Stimulated activated naive CD4-positive, alpha-beta T cell treated with Interleukin-2 at 50 U/mL for 16 hours (primary cell): ENCODE measurements at places on chromosomes 2 and 18.
A peak's percentile ranks its signal among the peaks of the same experiment; 100 is the strongest.

DNA sequence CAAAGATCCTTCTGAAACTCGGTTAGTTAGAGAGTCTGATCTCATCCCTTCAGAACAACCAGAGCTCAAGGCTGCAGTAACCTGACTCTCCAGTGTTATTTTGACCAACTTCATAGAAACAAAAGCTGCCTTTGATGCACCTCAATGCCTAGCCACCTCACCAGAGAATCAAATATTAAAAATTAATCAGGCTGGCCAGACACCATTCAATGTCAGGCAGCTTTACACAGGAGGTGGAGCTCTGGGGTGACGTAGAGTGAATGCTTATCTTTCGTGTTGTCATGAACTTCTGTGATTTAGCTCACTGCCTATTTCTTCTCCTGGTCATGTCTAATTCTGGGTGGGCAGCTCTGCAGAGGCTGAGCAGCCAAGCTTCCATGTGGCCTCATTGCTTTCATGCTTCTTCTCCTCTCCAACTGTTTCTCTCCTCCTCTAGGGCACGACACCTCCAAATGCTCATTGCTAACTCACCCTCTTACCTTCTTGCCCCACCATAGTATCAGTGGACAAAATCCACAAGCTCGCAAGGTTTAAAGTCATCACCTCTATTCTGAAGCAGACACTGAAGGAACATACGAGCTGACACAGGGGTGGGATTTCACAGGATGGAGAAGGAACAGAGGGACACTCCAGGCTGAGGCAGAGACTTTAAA is 39.4 kb downstream of the AAK1 start:
- DNase-seq = no peak

DNA sequence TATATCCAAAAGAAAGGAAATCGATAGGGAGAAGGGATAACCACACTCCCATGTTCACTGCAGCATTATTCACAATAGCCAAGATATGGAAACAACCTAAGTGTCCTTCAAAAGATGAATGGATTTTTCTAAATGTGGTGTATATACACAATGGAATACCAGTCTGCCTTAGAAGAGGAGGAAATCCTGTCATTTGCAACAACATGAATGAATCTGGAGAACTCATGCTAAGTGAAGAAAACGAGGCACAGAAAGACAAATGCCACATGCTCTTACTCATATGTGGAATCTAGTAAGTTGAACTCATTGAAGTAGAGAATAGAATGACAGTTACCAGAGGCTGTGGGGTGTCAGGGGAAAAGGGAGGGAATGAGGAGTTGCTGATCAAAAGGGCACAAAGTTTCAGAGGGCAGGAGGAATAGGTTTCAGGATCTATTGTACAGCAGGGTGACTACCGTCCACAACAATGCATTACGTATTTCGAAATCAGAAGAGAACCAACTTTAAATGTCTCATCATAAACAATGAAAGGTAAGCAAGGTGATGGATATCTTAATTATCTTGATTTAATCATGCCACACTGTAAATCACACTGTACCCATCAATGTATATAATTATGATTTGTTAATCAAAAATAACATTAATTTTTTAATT is 46.1 kb downstream of the SIGLEC15 start:
- DNase-seq = no peak

DNA sequence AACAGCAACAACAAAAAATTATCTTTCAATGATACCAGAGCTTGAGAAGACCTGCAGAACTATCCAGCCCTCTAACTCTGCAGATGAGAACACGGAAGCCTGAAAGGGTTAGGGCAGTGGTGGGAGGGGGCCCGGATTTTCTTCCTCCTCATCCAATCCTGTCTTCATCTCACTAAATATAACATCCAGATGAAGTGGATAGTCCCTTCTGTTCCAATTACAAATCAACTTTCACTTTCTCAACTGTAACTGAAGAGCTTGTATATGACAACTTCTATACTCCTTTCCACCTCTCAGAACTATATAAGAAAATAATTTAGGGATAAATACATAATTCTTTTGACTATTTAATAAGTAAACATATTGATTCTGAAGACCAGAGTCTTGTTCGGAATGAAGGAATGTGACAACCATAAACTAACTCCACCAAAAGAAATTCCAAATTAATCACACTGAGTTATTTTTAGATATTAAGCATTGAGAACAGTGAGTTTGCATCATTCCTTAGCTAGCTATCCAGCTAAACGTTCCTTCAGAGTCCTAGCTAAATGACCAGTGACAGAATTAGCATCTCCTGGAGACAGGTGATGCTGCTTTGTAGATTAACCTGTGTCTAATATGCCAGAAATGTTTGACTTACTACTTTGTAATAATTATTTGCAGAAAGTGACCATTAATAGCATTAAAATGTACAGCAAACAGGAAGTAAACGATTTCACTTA is 32.7 kb downstream of the SFT2D3 start:
- DNase-seq = no peak

- no peak for DNase-seq
Measured at GRCh38 chr2:236715491-236715961, 145.9 kb downstream of the ACKR3 start.

- DNase-seq = peak; percentile 38
Measured at GRCh38 chr2:157413326-157414035, 30.4 kb downstream of the CYTIP start.

GRCh38 chr2:20539776-20540586 is 93.1 kb downstream of the RHOB start:
- no peak for DNase-seq

- no peak for DNase-seq
Measured at GRCh38 chr2:199309411-199309810, 148.3 kb downstream of the SATB2 start.

- DNase-seq = peak; percentile 14
Measured at GRCh38 chr2:96977631-96978195, 8.7 kb downstream of the FAM178B start.

DNA sequence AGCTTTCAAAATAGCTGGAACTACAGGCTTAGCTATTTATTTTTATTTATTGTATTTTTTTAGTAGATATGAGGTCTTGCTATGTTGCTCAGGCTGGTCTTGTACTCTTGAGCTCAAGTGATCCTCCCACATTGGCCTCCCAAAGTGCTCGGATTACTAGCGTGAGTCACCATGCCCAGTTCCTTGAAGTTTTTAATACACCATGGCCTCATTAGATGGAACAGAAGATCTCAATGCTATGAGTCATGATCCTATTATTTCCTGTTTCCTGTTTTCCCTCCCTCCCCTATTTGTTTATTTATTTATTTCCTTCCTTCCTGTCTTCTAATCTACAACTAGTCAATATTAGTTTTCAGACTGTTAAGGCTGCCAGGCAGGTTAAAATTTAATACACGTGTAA is 309.0 kb downstream of the CMPK2 start:
- no peak for DNase-seq

DNA sequence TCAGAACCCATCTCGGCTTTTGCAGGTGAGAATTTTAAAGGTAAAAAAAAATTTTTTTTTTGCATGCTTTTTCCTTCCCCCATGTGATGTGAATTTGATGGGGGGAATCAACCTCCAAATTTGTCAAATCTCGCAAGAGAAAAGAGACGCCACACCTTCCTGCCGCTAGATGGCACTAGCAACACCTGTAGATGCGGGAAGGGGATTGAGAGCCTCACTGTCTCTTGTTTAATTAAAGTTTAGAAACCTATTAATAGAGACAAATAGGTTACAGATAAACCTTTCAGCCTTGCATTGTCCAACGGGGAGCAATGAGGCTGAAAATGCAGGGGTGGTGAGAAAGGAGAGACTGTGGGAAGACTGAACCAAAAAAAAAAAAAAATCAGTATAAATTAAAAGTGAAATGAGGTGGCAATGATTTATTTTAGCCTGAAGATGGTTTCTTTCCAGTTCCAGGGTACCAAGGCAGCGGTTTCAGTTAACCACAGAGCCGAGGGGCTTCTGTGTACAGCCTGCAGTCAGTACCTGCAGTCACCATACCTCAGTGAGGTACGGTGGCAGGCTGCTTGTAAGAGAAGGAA is 84.6 kb downstream of the NRP2 start:
- peak; percentile 13 for DNase-seq

DNA sequence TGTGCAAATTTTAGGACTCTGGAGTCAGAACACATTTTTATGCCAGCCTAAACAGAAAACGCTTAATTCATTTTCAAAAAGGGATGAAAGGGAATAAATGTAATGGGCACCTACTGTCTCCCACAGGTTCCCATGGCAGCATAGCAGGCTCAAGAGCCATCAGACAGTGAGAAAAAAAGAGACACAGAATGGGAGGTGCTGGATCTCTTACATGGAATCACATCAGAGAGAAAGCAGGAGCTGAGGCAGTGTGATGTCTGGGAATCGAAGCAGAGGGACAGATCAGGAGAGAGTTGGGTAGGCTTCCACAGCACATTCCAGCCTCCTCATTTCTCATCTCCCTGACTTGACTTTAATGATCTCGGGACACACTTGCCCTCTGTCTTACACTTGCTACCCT is 684.3 kb downstream of the KCNJ3 start:
- no peak for DNase-seq

DNA sequence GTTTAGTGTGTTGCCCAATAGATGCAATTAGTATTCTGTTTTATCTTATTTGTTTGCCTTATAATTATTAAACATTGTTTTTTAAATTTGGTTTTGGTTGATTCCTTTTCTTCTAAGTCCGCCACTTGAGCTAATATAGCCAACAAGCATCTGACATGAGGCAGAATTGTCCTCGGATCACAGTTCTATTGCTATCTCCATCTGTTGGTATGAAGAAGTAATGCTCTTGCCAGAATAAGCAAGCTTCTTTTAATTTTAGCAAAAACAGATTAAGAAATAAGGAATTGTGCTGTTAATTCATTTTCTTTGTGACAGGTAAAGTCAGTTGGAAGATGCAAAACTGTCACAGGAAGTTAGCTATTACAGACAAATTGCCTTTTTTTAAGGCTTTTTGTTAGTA is 54.3 kb downstream of the R3HDM1 start:
- DNase-seq = no peak

GRCh38 chr2:209095432-209095831 is 328.4 kb upstream of the MAP2 start:
- DNase-seq = no peak

GRCh38 chr2:238484522-238485452 is 58.1 kb downstream of the ASB1 start:
- no peak for DNase-seq

DNA sequence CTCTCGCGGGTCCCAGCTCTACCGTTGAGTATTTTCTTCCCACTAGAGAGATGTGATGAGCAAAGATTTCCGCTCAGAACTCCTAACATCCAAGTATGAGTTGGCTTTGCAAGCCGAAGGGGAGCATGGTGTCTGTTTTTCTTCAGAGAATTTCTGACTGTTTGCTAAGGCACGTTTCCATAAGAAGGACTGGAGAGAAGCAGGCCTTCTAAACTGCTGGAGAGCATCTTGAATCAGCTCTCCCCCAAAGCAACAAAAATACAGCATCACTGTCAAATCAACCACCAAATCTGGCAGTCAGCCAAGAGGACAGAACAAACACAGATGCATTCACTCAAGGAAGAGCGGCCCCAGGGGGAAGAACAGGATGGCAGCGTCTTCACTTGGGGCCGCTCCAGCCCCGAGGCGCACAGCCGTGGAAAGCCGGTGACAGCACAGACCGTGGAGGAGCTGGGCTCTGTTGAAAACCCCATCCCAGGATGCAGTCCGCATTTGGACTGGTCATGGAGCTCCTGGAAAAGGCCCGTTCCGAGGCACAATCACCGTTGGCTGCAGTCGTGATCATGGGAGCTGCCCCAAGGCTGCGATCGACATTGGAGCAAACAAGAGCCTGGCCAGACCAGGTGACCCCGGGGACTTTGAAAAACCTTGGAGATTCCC is 101.4 kb downstream of the NFATC1 start:
- no peak for DNase-seq

DNA sequence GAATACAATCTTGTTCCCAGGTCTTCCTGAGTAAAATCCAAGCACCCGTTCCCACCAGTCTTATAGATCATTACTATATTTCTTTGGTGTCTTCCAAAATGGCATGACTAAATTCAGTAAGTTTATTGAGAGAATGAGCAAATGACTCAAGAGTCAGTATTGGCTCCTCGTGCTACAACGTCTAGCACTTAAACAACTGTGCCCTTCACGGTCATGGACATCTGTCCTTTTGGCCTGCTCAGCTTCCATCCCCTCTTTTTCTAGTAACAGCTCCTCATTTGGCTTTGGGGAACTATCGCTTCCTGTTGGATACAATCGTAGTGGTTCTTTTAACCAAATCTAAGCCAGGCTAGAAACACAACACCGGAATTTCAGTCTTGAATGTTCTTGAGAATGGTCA is 24.1 kb upstream of the FZD7 start:
- no peak for DNase-seq

GRCh38 chr18:49304751-49305150 is 155.7 kb downstream of the DYM start:
- DNase-seq = no peak

DNA sequence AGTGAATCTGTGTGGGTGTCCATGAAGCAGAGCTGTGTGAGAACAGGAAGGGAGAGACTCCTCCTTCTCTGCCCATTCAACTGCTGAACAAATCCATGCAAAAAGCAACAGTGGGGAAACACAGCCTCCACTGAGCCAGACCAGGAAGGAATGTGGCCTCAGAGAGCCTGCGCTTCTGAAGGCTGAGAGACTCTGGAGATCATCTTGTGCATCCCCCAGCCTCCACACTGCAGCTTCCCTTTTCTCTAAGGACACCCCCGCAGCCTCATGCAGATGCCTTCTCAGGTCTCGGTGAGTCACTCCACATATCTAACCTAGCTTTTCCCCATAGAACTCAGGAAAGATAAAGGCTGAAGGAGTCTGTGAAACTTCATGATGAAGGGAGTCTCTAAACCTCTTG is 402.9 kb downstream of the TNS1 start:
- DNase-seq = no peak

GRCh38 chr2:197310987-197311420 is 424 bp upstream of the ANKRD44 start:
- no peak for DNase-seq
